Hepatocyte (in vitro differentiated cells): ENCODE measurements at places on chromosomes 12 and 14. TPM values are rescaled to one million over a fixed set of nuclear protein-coding genes. Genes with fewer than 3 reads are reported as not detected.

DNA sequence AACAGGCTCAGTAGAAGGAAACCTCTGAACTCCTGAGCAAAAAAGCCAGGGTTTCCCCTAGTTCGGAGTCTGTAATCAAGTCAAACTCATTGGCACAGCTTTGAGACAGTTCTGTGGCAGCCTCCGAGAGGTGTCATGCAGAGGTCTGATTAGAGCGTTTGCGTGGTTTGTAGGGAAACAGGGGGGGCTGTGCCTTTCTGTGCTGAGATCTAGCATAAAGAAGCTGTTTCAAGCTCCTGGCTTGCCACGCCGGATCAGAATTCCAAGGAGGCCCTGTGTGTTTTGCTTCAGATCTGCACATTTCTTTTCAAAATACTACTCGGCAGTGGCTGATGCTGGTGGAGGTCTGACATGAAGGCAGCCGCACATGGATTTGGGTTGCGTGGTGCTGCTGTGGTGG lies 1.7 kb downstream of the CABP1 start:
- peaks cover 50% of the 10 kb centered on the region for H3K27me3 ChIP-seq
- no peak overlapping the region for H3K4me3 ChIP-seq
- H3K36me3 ChIP-seq = no peaks in the 10 kb centered on the region
- DNase-seq = no peak
- H3K4me1 ChIP-seq = peaks cover 4% of the 10 kb centered on the region
- H3K27ac ChIP-seq = no peak overlapping the region

GRCh38 chr12:49578471-49579112 lies 10.7 kb upstream of the MCRS1 start:
- H3K4me1 ChIP-seq = peaks cover 2% of the 10 kb centered on the region
- no peaks in the 10 kb centered on the region for H3K27me3 ChIP-seq
- H3K27ac ChIP-seq = no peak overlapping the region
- no peaks in the 10 kb centered on the region for H3K36me3 ChIP-seq

DNA sequence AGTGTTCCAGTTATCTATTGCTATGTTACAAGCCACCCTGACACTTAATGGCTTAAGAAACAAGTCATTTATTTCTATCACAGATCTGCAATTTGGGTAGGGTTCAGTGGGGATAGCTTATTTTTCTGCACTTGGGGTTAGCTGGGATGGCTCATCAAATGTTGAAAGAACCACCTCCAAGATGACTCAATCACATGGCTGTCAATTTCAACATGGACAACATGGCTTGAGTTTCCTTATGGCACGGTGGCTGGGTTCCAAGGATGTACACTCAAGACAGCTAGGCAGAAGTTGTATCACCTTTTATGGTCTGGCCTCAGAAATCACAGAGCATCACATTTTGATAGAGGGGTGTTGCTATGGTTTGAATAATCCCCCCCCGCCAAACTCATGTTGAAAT lies 24.5 kb upstream of the IGF1 start:
- no peak for DNase-seq
- no peaks in the 10 kb centered on the region for H3K4me1 ChIP-seq
- no peak overlapping the region for H3K27ac ChIP-seq

GRCh38 chr14:68788996-68789820 lies 3.7 kb downstream of the ZFP36L1 start:
- peak overlapping the region; percentile 99 for H3K27ac ChIP-seq
- H3K4me1 ChIP-seq = peaks cover 27% of the 10 kb centered on the region
- H3K27me3 ChIP-seq = no peaks in the 10 kb centered on the region
- DNase-seq = peak; percentile 85

DNA sequence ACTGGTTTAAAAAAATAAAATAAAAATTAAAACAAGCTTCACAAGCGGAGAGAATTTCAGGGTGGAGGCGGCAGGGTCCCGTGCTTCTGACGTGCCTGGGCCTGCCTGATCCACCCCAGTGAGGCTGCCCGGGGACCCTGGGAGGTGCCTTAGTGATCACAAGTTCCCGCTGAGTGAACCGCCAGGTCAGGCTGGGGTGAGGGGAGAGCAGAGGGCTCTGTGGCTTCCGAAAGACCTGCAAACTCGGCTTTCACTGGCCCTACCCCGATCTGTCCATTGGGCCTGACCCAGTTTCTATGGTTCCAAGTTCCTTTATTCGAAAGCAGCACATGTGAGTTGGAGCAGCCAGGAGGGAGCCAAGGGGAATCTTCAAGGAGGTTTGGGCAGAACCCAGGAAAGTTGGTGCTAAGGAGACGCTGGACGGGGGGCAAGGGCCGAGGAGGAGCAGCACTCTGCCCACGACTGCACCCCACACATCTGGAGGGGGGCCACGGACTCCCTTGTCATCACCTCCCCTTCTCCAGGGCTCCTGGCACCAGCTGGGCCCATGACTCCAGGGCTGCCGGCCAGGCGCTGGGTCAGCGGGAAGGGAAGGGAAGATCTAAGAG lies 12.9 kb downstream of the MMP14 start:
- peak overlapping the region; percentile 96 for H3K27ac ChIP-seq
- peaks cover 50% of the 10 kb centered on the region for H3K4me1 ChIP-seq
- no peak for DNase-seq
- H3K4me3 ChIP-seq = no peak overlapping the region
- H3K36me3 ChIP-seq = no peaks in the 10 kb centered on the region

- H3K4me3 ChIP-seq = no peak overlapping the region
- no peaks in the 10 kb centered on the region for H3K27me3 ChIP-seq
- H3K36me3 ChIP-seq = no peaks in the 10 kb centered on the region
- DNase-seq = no peak
- no peak overlapping the region for H3K27ac ChIP-seq
Measured at GRCh38 chr12:92234533-92234932, 88.9 kb upstream of the BTG1 start.

- no peak overlapping the region for H3K4me3 ChIP-seq
- no peaks in the 10 kb centered on the region for H3K36me3 ChIP-seq
- H3K27me3 ChIP-seq = peaks cover 4% of the 10 kb centered on the region
- H3K4me1 ChIP-seq = peaks cover 3% of the 10 kb centered on the region
Measured at GRCh38 chr12:53199700-53200099, 7.4 kb downstream of the ITGB7 start.

ERO1A gene
- total RNA-seq = 80.6 and 91.1 TPM in 2 replicates

HOTAIR gene
- 0.32 and 0.90 TPM in 2 replicates for total RNA-seq

RERG gene
- 7.0 and 7.9 TPM in 2 replicates for total RNA-seq

TPPP2 gene
- total RNA-seq = not detected in 2 replicates
